ENCODE measurements at places on chromosomes 11 and 22.

GRCh38 chr11:11583801-11584529 is 37.8 kb downstream of the GALNT18 start:
- DNase-seq = no peak

DNA sequence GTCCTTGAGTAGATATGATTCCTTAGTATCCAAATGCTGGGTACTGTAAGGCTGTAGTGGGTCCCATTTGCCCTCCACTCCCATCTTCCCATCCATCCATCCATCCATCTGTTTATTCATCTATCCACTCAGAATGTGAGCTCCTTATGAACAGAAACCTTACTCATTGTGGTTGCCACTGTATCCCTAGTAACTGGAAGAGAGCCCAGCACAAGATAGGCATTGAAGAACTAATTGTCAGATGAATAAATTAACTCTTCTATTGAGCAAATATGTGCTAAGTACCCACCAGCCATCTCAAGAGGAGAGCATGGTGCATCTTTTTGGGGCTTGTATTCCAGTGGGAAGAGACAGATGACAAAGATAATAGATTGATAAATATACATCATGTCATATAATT is 86.4 kb upstream of the SEZ6L start:
- DNase-seq = no peak

DNA sequence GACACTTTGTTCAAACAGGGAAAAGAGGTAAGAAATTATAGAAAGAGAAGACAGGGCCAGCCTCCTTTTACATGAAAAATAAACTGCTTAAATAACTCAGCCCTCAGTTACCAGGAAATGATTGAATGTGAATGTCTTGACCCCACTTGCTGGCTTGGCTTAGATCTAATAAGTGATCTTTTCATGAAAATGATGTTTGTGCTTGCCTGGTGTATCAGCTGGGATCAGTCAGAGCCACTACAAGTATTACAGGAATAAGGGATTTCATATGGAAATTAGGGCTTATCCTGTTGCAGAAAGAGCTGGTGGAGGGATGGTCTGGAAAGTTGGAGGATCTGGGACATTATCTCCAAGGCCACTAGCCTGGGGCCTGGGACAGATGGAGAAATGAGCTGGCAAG is 51.8 kb downstream of the COMMD9 start:
- no peak for DNase-seq

GRCh38 chr11:103681855-103682254 is 354.6 kb upstream of the DDI1 start:
- DNase-seq = peak; percentile 58

DNA sequence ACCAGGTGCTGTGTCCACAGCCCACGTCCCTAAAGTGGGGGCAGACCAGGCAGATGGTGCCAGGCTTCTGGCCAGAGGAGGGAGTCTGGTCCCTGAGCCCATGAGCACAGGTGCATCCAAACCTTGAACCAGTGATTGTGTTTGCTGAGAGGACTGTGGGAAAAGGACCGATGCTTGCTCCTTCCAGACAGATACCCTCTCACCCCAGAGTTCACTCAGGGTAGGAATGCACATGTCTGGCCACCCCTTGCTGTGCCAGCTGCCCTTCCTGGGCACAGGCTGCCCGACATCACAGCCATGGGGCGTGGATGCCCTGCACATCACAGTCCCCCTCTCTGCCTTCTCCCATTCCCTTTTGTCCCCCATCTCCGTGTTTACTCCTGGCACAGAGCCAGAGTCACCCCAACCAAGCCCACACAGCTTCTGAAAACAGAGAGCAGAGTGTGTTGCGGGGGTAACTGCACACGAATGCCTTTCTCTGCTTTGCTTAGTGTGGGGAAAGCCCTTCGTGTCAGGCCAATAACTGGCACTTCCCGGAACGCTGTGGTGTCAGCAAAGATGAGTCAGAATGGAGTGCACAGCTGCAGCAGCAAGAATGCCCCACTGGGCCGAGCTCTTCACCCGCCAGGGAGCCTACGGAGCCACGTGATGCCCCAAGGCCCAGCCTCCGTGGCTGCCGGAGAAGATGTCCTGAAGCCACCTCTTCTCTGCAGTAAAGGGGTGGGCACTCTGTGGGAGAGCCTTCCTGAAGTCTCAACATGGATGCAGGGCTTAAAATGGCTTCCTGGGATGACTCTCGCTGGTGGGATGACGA is 7.6 kb downstream of the CARS1 start:
- DNase-seq = peak; percentile 74

- no peak for DNase-seq
These were observed 7.6 kb downstream of the ZNF70 start for GRCh38 chr22:23743303-23743705.

DNA sequence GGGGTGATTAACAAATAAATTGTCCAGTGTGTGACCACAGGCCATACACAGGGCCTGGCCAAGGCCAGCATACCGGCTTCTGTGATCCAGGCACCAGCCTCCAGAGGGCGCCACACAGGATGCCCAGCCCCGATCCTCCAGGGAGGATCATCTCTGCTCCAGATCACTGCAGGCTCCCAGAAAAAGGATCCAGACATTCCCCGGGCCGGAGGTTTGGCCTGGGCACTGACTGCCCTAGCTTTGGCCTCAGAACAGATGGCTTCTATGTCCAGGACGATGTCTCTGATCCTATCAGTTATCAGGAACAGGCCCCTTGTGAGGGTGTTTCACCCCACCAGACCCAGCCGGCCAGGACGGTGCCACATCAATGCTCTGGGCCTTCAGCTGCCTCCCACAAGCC is 74.5 kb upstream of the LMO1 start:
- DNase-seq = no peak

- peak; percentile 33 for DNase-seq
These were observed 26.3 kb upstream of the PHF21B start for GRCh38 chr22:45036154-45036553.

DNA sequence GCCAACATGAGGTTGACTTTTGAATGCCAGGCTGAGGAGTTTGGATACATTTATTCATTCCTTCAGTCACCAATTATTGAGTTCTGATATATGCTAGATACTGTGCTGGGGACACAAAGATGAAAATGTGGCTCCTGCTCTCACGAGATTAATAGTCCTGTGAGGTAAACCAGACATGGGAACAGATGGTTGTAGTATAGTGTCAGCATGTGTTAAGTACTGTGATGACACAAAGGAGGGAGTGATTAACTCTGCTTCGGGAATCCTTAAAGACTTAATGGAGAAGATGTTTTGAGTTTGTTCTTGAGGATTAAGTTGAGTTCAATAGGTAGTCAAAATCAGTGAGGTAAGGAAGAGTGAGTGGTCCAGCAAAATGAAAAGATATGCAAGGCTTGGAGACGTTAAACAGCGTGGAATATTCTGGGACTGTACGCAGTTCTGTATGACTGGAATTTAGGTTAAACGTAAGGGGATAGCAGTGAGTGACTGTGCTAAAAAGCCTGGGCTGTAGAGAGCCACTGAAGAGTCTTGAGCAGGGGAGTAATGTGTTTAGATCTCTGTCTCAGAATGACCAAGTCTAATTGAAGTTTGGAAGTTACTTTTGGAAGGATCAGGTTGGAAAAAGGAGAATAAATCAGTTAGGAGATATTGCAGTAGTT is 11.8 kb downstream of the RNF121 start:
- peak; percentile 81 for DNase-seq

GRCh38 chr22:29313126-29313575 is 2.3 kb downstream of the RASL10A start:
- peak; percentile 67 for DNase-seq

DNA sequence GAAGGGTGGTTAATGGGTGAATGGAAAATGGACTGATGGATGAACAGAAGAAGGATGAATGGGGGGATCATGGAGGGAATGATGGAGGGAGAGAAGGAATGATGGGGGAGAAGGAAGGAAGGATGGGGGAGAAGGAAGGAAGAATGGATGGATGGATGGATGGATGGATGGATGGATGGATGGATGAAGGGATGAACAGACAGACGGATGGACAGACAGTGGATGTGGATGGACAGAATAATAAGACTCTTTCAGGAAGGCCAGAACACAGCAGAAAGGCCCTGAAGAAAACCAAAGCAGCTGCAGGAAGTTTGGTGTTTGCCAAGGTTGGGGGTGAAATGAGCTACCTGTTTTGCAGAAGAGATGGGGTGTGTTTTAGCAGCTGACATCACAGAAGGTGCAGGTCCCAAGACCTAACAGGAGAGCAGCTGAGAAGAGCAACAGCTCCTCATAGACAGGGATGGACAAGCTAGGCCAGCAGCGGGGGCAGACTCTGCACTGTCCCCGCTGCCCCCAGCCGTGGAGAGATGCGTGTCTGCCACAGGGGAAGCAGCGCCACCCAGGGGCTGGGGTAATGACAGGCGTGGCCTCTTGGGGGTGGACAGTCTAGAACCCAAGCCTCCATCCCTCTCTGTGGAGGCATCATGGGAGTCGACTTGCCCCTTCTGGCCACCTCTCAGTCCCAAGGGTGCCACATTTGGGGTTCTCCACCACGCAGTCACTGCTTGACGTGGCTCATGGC is 17.9 kb downstream of the C1QTNF6 start:
- DNase-seq = no peak

DNA sequence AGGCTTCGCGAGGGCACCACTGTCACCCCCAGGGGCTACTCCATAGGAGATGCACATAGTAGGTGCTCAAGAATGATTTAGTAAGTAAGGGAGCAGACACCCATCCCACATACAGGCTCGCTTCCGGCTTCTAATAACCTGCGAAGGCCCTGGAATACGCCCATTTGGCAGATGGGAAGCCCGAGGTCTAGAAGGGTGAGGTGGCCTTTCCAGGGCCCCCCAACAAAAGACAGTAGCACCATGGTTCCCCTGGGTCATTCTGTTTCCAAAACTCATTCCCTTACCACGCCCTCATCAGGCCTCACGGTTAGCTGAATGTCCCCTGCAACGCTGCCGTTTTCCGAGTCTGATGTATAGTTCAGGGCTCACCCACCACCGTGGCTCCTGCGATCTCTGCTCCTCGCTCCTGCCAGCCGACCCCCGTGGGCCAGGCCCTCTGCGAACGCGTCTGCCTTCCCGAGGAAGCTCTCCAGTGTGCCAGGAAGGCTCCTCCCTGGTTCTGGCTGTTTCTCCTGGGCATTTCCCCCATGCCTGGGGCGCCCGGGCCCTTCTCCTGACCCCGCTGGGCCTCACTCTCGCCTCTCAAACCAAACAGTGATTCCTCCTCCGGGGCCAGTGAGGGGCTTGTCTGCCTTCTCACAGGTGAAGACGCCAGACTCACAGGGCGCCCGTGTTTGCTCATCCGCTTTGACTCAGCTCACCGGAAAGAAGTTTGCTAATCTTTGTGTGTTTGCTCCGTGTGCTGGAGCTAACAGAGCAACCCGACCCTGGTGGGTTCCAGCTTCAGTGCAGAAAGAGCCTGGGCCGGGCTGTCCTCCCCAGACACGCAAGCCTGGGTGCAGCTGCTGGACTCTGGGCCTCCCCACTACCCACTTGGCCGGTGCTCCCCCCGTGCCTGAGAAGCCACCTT is 86.6 kb downstream of the RTL6 start:
- no peak for DNase-seq

DNA sequence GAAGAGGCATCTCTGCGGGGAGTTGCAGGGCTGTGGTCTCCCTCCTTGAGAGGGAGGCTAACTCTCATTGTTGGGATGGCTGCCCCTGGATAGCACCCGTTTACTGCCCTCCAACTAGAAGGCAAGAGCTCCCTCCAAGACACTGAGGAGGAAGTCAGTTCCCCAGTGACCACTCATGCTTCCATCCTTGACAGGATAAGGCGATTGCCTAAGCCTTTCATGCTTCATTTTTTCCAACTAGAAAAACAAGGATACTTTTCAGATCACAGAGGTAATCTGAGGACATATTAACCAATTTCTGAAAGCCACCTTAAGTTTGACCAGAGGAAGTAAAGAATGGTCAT is 186.6 kb downstream of the MAML2 start:
- DNase-seq = no peak

DNA sequence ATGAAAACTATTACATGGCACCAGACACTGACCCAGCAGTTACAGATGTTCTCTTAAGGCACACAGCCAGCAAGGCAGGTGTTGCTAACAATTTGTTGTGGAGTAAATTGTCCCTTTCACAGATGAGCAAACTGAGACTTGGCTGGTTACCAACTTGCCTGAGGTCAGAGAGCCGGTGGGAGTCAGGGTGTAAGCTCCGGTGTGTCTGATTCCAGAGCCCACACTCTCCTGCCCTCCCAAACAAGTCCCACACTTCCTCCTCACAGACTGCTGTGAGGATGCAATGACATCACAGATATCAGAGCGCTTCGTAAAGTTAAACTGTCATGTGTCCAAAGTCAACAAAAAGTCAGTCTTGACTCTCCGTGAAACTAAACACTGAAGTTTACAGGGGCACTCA is 12.5 kb downstream of the GDPD5 start:
- DNase-seq = no peak

DNA sequence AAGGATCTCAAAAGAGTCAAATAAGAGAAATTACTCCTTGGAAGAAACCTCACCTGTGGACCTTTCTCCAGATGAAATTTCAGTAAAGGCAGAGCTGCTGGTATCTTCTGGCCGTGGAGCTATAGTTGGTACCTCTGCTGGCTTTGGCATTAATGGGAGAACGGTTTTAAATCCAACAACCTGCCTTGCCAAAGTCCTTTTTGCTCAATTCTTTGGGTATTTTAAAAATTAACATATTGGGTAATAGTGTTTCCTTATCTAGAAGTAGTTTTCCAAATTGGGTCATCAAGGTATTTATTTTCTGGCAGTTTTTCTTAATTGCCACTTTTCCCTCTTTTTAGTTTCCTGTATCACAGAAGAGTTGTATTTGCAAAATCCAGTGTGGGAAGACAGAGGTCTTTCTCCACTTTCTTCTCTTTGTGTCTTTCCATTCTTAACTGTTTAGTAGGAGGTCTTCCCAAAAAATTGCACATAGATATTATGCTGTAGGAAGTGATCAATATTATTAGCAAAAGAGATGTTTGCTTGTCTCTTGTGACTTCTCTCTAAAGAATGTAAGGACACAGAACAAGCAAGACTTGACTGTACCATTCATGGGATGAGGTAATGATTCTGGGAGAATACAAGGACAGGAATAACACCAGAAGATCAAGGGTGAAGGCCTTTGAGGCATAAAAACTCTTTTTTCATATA is at the start of gene SAA4:
TSS of gene SAA4 (minus strand) at position 139 of the 693 bp plus-strand sequence. CDS start 876 bp downstream, outside the sequence.
- DNase-seq = no peak

- DNase-seq = no peak
These were observed 5.9 kb upstream of the B3GAT3 start for GRCh38 chr11:62627713-62628112.

- no peak for DNase-seq
These were observed 8.7 kb upstream of the KCNA4 start for GRCh38 chr11:30025396-30026139.

- no peak for DNase-seq
These were observed 51.7 kb upstream of the FTH1 start for GRCh38 chr11:62018981-62019664.

- no peak for DNase-seq
These were observed 1.4 kb downstream of the CCDC134 start for GRCh38 chr22:41801886-41802285.

GRCh38 chr22:30453731-30454510 is 17.9 kb downstream of the SEC14L3 start:
- DNase-seq = peak; percentile 59

GRCh38 chr11:102328748-102329147 is 11.5 kb downstream of the BIRC3 start:
- no peak for DNase-seq

DNA sequence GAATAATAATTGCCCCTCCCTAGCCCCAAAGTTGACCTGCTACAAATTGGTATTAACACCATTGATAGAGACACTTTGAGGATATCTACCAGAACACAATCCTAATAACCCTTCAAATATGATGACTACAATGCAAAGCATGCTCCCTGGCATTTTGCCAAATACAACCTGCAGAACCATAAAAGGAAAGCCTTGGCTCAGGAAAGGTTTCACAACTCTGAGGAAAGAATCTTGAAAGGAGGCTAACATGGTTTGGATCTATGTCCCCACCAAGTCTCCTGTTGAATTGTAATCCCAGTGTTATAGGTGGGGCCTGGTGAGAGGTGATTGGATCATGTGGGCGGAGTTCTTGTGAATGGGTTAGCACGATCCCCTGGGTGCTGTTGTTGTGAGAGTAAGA is 140.4 kb upstream of the ARHGAP42 start:
- DNase-seq = no peak
